ENCODE measurements at places on chromosomes 6 and 20.
A peak's percentile ranks its signal among the peaks of the same experiment; 100 is the strongest.

GRCh38 chr6:16420715-16421461 is 182.5 kb downstream of the GMPR start:
- DNase-seq: no peak

GRCh38 chr6:98324446-98324845 is 509.9 kb upstream of the POU3F2 start:
- no peak for DNase-seq

GRCh38 chr6:135310291-135310690 is 129.2 kb downstream of the MYB start:
- no peak for DNase-seq

GRCh38 chr6:148593813-148594170 is 153.0 kb upstream of the UST start:
- no peak for DNase-seq

GRCh38 chr6:167927246-167927645 is 70.2 kb upstream of the KIF25 start:
- DNase-seq: no peak

GRCh38 chr20:8454137-8454712 is 322.2 kb downstream of the PLCB1 start:
- DNase-seq: peak; percentile 21

GRCh38 chr20:12594410-12595088 is 414.2 kb upstream of the SPTLC3 start:
- DNase-seq: no peak

GRCh38 chr20:57200882-57201695 is 65.4 kb downstream of the BMP7 start:
- DNase-seq: no peak

DNA sequence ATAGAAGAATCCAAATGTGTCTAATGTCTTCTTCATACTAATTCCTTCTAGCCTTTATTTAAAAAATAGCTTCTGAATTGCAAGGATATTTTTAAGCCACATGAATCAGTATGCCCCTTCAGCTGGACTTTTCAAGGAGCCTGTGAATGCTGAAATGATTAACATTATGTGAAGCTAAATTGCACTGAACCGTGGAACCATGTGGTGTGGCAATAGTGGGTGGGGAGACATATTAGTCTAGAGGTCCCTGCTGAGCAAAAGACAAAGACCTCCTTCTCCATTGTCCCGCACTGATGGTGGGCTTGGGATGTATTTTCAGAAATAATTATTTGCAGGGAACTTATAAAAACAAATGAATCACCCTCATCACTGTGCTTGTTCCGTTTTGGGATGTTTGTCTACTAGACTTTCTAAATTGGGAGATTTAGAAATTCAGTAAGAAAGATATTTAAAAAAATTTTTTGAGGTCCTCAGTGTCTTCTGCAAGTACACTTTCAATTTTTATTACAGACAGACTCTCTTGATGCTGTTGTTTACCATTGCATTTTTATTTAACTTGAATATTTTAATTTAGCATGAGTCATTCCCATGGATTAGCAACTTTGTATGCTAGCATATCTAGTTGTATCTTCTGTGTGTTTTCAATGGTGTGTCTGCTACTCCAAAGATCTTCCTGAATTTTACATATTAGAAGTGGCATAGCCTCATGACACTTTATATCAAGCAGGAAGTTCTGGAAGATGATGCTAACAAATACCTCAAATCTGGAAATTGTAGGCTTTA is 238.1 kb downstream of the LAMA2 start:
- DNase-seq: no peak

GRCh38 chr6:32627831-32628230 is 9.4 kb upstream of the HLA-DQA1 start:
- DNase-seq: no peak

- DNase-seq: no peak
Measured at GRCh38 chr6:32047084-32047478, 8.9 kb downstream of the CYP21A2 start.

DNA sequence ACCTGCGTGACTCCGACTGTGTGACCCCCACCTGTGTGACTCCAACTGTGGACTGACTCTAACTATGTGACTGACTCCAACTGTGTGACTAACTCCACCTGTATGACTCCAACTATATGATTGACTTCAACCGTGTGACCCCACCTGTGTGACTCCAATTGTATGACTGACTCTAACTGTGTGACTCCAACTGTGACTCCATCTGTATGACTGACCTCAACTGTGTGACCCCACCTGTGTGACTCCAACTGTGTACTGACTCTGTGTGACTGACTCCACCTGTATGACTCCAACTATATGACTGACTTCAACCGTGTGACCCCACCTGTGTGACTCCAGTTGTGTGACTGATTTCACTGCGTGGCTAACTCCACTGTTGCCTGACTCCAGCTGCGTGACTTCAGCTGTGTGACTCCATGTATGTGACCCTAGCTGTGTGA is 38.6 kb downstream of the SYNJ2 start:
- DNase-seq: no peak

DNA sequence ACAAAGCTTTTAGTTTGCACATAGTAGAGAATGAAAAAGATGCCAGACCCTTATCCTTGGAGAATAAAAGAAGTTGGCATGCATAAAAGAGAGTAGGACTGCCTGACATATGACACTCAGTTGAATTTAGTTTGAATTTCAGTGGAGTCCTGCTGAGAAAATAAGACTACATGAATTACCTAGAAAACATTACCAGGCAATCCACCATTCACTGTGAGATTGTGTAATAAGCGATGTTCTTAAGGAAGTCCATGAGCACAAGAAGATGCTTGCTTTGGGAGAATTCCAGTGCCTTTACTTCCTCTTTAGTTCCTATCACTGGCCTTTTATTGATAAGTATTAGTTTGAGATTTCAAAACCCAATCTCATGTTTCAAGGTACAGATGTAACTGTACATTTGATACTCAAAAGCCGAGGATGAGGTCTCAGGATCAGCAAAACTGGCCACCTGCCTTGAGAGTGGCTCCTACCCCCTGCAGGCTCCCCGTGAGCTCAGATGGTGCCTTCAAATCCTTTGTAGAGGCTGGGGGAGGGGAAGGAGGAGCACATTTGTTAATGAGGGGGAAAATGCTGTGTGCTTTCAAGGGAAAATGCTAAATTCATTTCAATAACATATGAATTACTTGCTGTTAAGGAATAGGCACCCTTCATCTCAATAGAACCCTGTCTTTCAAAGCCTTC is 11.2 kb upstream of the UNC93A start:
- no peak for DNase-seq

DNA sequence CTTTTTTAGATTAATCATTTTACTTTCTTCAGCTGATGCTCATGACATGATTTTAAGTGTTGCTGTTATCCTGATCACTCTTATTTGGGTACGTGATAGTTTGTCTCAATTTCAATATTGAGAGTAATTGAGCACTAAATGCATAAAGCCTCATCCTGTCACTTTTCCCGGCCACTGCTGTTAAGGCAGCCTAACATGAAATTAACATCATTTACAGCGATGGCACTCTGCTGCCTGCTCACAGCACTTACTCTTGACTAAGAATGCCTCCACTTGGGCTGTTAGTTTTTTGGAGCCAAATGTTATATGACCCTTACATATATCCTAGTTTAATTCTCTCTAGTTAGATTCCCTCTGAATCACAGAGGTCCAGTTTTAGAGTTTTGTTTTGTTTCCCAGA is 107.3 kb downstream of the SLX4IP start:
- DNase-seq: no peak

DNA sequence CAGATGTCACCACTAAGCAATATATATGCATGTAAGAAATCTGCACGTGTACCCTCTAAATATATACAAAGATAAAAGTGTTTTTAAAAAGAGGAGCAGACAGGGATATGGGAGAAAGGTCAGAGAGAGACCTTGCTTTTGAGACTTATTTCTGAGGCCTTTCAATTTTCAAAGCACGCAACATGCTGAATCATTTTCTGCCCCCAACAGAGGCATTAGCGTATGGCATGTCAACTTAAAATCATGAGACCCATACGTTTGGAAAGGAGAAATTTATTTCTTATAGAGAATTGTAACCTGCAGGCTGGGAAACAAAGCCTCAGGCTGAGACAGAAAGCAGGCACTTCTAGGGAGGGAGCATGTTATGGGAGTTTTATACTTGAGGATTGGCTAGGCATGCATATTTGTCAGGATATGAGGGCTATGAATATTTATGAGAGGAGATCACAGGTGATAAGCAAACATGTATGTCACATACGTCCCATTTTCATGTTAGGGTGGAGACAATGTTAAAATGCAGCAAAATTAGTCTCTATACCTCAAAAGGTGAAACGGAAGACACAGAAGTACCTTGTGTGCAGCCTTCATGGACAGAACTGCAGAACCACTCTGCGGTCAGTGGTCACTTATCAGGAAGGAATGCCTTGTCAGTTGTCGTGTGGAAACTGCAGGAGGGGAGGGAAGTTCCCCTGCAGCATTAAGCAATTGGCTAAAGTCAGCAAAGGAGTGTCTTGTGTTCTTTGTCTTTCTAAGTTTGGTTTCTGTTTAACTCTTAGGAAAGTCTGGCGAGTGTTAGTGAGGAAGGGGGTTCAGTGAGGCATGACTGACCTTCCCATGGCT is 6.3 kb upstream of the GABRR2 start:
- peak; percentile 77 for DNase-seq

DNA sequence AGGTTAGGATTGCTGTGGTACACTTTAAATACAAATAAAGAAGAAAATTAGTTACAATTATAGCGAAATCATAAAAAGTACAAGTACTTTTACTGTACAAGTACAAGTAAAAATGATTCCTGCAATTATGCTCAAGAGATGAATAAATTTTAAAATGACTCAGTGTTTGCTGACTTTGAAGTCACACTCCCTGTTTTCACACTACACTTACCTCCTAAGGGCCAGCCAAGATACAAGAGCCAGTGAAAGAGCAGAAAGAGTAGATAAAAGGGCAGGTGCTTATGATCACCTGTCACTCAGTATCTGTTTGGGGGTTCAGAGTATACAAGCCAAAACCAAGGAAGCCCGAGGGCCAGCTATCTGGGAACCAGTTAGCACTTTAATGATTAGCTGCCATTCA is 41.0 kb upstream of the COL21A1 start:
- DNase-seq: no peak

GRCh38 chr6:21382821-21383449 is 210.6 kb upstream of the SOX4 start:
- DNase-seq: no peak

- no peak for DNase-seq
Measured at GRCh38 chr6:51005779-51006178, 187.1 kb downstream of the TFAP2B start.

GRCh38 chr20:46243707-46244628 is 64.3 kb downstream of the CDH22 start:
- DNase-seq: no peak
